ENCODE measurements at places on chromosomes 13 and 19. TPM values are rescaled to one million over a fixed set of nuclear protein-coding genes. Genes with fewer than 3 reads are reported as not detected.
A peak's percentile ranks its signal among the peaks of the same experiment; 100 is the strongest.

DNA sequence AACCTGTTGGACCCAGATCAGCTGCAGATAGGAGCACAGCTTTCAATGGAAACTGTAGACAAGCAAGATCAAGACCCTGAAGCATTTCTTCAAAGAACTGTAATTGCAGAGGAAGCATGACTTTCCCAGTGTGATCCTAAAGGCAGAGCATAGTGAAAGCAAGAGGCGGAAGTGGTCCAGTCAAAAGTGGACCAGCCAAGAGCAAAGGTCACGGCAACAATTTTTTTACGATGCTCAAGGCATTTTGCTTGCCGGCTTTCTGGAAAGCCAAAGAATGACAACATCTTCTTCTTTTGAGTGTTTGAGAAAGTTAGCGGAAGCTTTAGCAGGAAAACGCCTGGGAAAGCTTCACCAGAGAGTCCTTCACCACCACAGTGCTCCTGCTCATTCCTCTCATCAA, 111.6 kb downstream of the RNF17 start:
- no peak for DNase-seq

- DNase-seq: peak; percentile 47
Observed at GRCh38 chr13:45630791-45631190, 15.3 kb upstream of the ERICH6B start.

- DNase-seq: no peak
Observed at GRCh38 chr19:18363787-18364186, 22.2 kb upstream of the GDF15 start.

DNA sequence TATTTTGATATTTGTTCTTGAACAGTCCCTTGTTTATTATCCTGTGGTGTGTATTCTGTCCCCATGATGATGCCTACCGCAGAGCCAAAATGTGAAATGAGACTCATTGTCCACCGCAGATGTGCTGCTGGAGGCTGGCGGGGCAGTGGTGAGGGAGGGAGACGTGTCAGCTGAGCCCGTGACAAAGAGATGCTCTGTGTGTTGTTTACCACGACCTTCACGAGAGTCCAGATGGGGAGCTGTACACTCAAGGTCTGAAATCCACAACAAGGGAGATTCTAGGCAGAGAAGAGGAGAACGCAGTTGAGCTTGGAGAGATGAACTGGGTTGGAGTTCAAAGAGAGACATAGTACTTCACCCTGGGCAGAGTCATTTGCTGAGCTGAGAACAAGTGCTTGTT, 20.8 kb upstream of the AMER2 start:
- DNase-seq: no peak

DNA sequence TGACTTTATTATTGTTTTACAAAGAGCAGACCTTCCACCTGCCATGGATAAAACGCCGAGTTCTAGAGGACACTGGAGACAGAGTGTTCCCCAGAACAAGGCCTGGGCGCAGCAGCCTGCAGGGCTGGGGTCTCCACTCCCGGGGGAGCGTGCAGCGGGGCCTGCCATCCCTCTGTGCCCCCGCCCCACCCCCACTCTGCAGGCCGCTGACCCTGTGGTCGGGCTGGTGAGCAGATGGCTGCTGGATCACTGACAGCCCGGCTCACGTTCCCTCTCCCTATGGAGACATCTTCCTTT, 8.6 kb upstream of the PTBP1 start:
- DNase-seq: no peak

GRCh38 chr13:113820813-113821651, 42.8 kb downstream of the GAS6 start:
- peak; percentile 99 for DNase-seq

- no peak for DNase-seq
Observed at GRCh38 chr19:18408053-18408476, 10.6 kb upstream of the LRRC25 start.

GRCh38 chr19:45200568-45200967, 22.0 kb downstream of the BLOC1S3 start:
- peak; percentile 55 for DNase-seq

GRCh38 chr13:40330950-40331349, 335.5 kb downstream of the FOXO1 start:
- no peak for DNase-seq

- DNase-seq: no peak
Observed at GRCh38 chr19:50036908-50037307, 11.1 kb downstream of the ZNF473 start.

GRCh38 chr13:99813336-99814095, 158.1 kb downstream of the ZIC5 start:
- DNase-seq: no peak

GRCh38 chr13:103102482-103102881, 36.3 kb upstream of the SLC10A2 start:
- no peak for DNase-seq

CD79A gene
- not detected for total RNA-seq

SBSN gene
- 3.2 TPM for total RNA-seq

NDUFA11 gene
- total RNA-seq: 215 TPM

EPS8L1 gene
- total RNA-seq: 0.76 TPM

ZNF763 gene
- total RNA-seq: 0.63 TPM

ZNF45 gene
- total RNA-seq: 8.9 TPM
